AG04450 (cell line): ENCODE measurements at places on chromosomes 5 and 9. TPM values are rescaled to one million over a fixed set of nuclear protein-coding genes. Genes with fewer than 3 reads are reported as not detected.

CSF2 gene
- not detected in 2 replicates for polyA plus RNA-seq

DNA sequence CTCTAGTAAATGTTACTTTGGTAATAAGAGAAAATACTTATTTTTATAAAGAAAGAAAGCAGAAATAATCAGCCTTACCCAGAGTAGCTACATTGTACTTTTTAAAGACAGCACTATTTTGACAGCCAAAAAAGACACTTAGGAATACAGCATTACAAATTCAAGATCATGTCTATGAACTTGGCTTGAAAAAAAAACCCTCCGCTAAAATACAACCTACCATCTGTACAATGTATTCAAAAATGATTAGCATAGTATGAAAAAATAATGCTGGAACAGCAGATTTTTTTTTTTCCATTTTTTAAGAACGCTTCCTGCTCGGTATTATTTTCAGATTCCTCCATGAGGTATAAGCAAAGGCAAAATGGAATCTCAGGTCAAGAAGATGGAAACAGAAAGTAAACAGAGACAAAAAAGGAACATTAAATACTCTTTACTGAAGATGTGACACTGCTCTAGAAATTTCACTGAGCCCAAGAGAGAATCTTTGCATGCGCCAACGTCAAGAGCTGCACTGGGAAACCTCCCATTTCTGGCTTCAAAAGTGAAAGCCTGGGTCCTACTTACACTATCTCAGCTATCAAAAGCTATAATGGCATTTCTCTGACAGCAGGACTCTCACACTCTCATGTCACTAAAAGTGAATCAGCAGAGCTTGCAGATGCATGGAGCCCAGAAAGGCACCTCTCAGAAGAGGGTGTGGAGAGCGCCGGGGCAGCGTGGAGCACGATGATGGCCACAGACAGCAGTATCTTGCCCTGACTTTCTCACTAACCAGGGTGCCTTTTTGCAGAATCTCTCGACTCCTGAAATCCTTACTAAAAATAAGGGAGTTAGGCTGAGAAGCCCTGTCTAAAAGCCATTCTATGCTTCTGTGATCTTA is 167.4 kb downstream of the ELAVL2 start:
- no peak for DNase-seq

GRCh38 chr5:168869615-168870227 is 290.6 kb upstream of the PANK3 start:
- DNase-seq, result no peak

DNA sequence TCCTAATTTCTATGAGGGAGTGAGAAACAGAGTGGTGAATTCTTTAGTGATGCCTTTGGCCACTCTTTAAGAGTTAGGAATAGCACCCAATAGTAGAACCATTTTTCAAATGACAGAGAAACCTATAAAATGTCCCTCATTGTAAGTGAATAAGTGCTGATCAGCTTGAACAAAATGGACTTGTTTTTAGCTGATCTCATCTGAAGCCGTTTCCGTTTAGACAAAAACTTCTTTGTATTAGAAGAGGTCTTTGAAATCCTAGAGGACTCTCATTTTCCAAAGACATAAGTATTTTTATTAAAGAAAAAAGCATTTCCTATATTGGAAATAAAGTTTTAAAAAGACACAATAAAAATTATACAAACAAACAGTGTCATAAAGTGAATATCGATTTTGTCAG is 273.9 kb downstream of the ARHGEF28 start:
- no peak for DNase-seq
